Stimulated activated CD4-positive, alpha-beta T cell treated with anti-CD3 and anti-CD28 coated beads, Interleukin-4, amount 100 ng/mL, for 24 hours (primary cell): ENCODE measurements at places on chromosomes 7 and 10.

DNA sequence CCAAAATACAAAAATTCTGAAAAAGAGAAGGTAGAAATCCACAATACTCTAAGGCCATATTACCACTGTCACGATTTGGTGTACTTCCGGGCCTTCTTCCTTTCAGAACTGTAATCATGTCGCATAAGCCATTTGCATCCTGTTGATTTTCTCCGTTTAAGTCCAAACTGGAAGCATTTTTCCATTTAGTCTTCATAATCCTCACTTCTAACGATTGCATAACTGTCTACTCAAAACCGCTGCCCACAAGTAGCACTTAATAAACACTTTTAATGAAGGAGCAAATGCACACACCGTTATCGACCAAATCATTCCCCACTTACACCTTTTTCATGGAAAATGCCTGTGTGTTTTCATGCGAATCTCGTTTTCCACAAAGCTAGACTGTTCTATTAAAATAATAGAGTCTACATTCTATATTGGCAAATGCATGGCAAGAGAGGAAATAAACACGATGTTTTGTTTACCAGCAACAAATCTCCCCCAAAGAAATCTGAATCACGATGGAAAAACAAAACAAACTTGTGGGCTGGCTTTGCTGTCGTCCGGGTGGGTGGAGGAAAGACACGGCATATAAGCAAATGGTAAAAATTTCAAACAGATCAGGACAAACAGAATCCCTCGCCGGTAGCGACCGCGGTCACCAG lies 1.0 kb downstream of the ATE1 start:
- DNase-seq: no peak

DNA sequence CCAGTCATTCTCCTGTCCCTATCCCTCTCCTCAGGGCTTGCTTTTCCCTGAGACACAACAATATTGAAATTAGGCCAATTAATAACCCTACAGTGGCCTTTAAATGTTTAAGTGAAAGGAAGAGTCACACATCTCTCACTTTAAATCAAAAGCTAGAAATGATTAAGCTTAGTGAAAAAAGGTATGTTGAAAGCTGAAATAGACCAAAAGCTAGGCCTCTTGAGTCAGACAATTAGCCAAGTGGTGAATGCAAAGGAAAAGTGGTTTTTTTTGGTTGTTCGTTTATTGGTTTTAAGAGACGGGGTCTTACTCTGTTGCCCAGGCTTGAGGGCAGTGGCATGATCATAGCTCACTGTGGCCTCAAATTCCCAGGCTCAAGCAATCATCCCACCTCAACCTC lies 9.7 kb upstream of the ATAD1 start:
- DNase-seq: no peak

- no peak for DNase-seq
These were observed 560.5 kb upstream of the MKI67 start for GRCh38 chr10:128686630-128687278.

DNA sequence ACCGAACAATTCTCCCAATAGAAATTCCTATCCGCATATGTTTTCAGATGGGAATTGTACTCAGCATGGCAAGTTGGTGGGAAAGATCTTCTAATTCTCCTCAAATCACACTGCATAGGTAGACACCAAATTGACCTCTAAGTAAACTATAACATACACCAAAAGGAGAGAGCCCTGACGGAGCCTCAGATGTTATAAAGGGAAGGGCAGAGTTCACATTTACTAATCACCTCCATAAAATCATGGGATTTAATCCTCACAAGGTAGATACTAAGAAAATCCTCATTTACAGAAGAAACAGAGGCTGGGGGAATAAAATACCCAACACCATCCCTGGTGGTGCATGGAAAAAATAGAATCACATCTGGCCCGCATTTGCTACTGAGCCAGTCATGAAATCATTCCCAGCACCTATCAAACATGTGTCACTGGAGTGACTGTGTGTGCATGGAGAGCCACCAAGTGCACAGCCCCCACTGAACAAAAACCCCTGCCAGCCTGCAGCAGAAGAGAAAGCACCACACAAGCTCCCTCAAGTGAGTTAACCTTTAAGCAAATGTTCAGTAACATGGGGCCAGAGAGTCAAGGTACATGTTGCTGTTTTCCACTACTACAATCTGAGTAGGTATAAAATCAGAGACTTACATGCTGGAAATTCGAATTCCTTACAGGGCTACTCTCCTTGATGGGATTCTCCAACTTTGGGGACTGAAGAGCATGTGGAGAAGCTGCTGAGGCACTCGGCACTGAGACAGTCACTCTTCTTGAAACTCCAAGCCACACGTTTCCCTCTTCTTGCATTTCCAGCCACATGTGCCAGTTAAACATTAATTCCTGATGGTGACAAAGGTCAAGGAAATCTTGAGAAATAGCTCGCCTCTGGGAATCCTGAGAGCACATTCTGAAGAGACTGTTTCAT lies at the start of gene DDC:
TSS of gene DDC (minus strand) at position 766 of the 919 bp plus-strand sequence. CDS start 21,320 bp downstream, outside the sequence.
- DNase-seq: no peak

- no peak for DNase-seq
These were observed 109.7 kb downstream of the VIPR2 start for GRCh38 chr7:159034988-159035387.

DNA sequence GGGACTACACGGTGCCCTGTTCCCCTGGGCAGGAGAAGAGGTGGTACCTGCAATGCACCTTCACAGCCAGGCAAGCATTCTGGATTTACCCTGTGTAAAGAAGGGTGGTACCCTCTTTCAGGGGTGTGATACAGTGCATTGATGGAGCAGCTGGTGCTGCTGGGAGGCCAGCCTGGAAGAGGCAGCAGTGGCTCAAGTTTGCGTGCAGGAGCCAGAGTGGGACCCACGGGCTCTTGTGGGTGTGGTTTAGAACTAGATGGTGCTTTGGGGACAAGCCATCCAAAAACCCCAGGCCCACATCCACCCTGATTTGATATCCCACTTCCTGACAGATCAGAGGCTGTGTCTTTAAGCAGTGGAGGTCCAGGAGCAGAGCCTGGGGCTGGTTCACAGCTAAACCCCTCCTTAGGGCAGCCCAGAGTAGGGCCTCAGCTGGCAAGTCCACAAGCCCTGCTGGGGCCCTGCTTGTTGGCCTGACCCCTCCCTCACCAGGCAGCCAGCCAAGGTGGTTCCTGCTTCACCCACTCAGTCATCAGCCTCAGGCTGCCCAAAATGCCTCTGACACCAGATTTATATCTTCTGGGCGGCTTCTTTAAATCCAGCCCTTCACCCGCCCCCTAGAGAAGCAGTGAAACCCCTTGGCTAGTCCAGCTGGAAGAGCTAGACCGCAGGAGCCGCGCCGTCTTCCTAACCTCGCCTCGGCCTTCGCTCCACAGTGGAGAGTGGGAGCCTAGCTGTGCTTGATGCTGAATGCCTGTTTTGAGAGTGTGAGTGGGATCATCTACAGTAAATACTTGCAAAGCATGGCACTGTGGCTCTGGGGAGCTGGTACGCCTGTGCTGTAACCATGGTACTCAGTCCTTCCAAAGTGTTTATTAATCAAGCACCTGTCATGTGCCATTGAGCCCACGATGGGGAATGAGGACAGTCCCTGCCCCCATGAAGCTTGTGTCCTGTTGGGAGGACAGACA lies 1.4 kb upstream of the ASIC3 start:
- DNase-seq: no peak

DNA sequence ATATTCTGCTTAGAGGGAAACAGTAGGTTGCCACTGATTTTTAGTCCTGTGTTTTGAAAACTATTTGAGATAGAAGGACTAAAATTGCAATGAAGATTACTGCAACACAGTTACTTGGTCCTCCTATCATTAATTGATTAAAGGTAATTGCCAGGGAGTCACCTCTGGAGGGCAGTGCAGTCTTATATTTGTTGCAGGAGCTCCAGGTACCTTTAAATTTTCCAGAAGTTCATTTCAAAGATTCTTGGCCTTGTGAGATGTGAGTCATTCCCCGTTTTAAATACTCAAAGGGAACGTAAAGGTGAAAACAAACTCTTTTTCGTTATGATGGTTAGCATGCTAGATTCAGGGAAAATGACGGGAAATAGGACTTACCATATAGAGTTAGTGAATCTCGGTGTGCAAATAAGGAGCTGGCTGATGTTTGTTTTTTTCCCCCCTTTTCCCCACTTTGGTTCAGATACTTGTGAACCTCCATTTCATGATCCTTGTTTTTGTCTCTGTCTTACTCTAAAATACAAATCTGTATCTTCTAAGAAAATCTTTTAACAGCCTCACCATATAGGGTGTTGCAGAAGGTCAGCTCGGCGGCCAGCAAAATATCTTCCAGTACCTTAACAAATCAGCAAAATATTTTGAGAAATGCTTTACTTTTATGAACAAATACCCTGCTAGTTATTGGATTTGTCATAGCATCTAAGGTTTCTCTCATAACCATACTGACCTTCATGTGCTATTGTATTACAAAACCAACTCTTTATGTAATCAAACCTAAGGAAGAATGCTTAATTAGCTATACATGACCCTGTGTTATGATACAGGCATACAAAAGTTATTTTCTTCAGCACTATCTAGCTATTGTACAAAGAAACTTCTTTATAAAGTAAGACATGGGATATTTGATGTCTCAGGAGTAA lies 143.0 kb upstream of the HDAC9 start:
- no peak for DNase-seq

DNA sequence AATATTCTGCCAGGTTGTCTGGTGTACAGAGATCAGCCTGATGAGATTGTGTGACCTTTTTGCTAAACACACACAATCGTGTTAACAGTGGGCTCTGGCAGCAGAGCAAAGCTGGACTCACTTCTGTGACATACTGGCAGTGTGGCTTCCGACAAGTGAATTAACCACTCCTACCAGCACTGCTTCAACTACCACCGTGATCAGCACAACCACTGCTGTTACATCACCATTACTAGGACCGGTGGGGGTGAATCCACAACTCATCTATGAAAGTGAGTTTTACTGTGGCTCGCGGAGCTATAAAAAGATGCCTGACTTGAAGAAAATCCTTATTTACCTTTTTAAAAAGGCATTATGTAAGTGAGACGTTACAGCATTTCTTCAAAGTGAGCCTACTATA lies 135.6 kb downstream of the WDR37 start:
- no peak for DNase-seq

DNA sequence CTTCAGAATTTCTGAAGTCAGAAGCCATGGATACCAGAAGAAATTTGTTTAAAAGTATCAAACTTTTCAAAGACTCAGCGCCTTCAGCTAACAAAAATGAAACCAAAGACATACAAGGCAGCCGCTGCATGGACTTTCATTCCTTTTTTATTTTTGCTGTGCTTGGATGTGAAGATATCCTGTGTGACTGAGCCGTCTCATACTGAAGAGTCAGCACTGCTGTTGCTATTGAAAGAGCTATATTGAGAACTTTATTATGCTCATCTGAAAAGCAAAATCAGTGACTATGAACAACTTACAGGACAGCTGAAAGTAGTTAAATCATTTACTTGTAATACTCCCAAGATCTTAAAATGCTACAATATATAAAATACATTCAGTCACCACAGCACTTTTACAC lies 809.2 kb downstream of the NXPH1 start:
- no peak for DNase-seq

GRCh38 chr10:29279779-29280487 lies 8.9 kb upstream of the LYZL1 start:
- DNase-seq: no peak

DNA sequence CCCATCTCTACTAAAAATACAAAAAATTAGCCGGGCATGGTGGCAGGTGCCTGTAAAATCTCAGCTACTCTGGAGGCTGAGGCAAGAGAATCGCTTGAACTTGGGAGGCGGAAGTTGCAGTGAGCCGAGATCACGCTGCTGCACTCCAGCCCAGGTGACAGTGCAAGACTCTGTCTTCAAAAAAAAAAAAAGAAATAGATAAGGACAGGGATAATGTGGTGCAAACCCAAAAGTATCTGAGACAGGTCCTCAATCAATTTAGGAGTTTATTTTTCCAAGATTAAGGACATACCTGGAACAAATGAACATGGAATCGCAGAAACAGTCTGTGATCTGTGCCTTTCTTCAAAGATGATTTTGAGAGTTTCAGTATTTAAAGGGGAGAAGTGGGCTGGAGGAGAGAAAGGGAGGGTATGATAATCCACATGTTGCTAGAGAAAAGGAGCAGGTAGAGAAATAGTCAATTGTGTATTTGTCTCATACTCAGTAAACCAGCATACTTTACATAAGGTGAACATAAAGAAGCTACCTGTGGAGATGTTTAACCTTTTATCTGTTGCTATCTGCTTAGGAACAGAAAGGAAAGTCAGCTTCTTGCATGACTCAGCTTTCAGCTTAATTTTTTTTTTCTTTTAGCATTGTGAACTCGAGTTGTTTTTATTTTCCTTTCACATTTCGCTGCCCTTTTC lies 4.9 kb upstream of the MTPN start:
- no peak for DNase-seq

- no peak for DNase-seq
These were observed 79.1 kb upstream of the BTBD16 start for GRCh38 chr10:122191936-122192541.

GRCh38 chr10:132886211-132887099 lies 55.9 kb downstream of the CFAP46 start:
- no peak for DNase-seq

GRCh38 chr10:15744217-15744865 lies 24.6 kb upstream of the ITGA8 start:
- peak; percentile 41 for DNase-seq

DNA sequence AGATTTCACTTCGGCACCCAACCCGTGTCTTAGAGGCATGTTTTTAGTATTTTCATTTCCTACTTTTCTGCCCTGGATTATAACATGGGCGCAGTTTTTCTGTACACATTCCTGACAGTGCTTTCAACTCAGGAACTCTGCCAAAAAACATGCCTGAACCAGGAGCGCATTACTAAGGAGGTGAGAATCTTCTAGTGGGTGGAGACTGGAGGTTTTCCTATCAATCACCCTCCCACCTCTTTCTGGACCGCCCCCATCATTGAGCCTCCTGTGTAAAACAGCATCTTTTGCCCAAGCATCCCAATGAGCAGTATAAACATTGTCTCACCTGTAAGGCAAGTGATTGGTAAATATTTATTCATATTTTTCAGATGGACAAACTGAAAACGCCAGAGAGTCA lies 53.2 kb downstream of the STK17A start:
- DNase-seq: no peak

DNA sequence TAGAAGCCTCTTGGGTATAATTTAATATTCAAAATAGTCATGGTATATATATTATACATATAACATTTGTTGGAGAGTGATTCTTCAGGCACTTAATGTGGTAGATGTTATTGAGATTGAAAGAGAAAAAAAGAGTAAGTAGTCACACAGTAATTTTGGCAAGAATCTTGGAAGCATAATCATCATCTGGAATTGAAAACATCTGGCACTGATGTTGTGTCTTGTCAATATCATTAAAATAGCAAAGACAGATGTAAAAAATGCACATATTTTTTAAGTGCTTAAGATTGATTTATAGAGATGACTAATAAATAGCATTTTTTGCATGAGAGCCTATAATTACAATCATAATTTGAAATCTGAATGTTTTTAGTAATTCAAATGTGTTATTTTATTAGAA lies 9.5 kb downstream of the SEMA3D start:
- DNase-seq: no peak

GRCh38 chr7:83519240-83519639 lies 129.7 kb downstream of the SEMA3E start:
- no peak for DNase-seq

DNA sequence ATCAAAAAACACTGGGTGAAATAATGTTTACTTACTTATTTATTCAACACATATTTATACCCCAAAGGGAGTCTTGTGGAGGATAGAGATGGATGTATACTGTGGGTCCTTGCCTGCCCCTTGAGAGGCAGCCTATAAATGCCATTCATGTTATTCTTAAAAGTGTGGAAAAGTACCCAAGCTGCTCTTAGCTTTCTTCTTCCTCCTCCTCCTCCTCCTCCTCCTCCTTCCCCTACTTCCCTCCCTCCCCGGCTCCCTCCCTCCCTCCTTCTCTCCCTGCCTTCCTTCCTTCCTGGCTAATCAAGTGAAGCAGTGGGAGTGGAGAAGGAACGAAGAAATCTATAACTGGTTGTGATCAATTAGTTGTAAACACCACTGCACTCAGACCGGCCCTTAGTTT lies 21.2 kb upstream of the IGF2BP3 start:
- no peak for DNase-seq
